ENCODE measurements at places on chromosomes 5 and 9.
A peak's percentile ranks its signal among the peaks of the same experiment; 100 is the strongest.

GRCh38 chr9:16026886-16027285 lies 474.0 kb downstream of the CCDC171 start:
- no peak for DNase-seq

- no peak for DNase-seq
Measured at GRCh38 chr5:76737846-76738245, 21.9 kb downstream of the F2R start.

DNA sequence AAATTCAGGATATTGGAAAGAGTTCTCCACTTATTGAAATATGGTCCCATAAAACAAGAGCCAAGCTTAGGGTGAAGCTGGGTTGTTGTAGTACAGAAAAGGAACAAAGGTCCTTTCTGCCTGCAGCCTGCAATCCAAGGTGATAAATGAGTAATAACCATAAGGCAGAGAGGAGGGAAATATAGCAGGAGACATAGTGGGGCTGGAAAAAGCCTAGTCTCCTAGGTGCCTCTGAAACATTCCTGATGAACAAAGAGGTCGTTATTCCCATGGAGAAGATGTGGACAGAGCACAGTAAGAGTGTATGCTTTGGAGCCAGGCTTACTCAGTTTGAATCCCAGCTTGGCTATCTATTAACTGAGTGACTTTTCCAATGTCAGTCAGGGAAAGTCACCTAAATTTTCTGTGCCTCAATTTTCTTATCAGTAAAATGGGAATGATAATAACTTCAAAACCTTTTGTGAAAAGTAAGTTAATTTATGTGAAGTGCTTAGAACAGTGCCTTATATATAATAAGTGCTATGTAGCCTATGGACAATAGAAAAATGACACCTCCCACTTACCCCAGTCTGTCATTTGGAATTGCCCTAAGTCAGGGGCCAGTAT lies 110.8 kb upstream of the GRIN3A start:
- DNase-seq, result no peak

- no peak for DNase-seq
Measured at GRCh38 chr5:157365732-157366131, 94.3 kb upstream of the NIPAL4 start.

- no peak for DNase-seq
Measured at GRCh38 chr5:111537141-111538024, 25.0 kb upstream of the STARD4 start.

DNA sequence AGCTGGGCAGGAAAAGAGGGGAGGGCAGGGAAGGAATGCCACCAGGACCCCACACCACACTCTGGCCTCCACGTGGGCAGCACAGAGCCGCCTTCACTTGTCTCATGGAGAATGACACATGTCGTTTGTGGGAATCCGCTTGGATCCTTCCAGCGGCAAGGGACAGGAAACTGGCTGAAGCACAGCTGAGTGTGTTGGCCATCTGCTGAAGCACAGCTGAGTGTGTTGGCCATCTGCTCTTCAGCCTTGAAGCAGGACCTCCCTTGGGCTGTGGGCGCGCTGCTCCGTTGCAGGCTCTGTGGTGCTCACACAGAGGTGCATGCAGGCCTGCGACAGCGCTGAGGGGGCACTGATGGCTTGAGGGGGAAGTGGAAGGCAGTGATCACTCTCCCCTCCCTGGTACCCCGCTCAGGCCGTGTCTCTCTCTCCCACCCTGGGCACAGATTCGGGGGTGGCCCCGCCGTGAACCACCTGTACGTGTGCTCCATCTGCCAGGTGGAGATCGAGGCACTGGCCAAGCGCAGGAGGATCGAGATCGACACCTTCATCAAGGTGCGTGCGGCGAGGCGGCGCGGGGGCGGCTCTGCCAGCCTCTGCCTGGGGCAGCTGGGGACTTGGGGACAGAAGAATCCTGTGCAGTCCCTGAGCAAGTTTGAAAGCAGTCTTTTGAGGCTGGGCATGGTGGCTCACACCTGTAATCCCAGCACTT lies 40.6 kb downstream of the USP20 start:
- DNase-seq, result no peak

DNA sequence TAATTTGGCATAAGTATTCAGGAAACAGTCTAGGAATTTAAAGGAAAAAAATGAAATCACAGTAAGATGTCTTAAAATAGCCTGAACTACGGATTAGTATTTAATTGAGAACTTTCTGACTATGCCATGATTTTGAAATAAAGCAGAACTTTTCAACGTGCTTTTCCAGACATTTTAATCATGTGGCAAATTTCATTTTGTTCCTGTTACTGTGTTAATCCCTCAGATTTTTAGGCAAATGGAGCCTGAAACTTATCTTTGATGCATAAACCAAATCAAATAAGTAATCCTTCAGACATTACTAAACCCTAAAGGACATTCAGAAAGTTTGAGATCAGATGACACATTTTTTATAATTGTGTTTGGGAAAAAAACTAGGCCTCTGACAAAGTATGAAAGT lies 75.7 kb downstream of the FBN2 start:
- no peak for DNase-seq

GRCh38 chr9:90642570-90643539 lies at the start of gene DIRAS2:
TSS of gene DIRAS2 (minus strand) at chr9:90642824. CDS start at chr9:90613827, 28,997 bp downstream.
- DNase-seq, result no peak

- DNase-seq, result no peak
Measured at GRCh38 chr5:168471785-168472184, 14.5 kb upstream of the RARS1 start.

DNA sequence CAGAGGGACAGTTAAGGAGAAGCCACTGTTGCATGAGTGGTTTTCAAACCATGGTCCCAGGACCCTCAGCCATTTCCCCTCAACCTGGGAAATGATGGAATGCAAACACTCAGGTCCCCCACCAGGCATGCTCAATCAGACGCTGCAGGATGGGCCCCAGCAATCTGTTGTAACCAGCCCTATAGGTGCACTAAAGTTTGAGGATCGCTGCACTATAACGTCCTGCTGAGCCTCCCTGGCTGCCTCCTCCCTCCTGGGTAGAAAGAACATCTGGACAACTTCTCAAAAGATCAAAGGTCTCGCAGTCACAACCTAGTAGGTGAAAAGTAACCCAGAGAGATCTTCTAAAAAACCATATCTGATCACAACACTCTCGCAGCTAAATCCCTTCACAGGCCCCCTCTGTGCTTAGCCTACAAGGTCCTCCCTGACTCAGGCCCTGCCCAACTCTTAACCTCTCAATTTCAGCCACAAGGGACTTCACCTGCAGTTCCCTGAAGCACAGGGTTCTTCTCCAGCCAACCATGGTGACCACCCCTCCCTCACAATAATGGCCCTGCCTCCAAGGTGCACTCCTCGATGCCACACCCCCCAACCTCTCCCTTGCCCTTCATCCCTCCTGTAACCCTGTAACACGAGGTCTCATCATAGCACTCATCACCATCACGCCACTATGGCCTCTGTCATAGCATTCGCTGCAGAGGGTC lies 3.5 kb downstream of the SHB start:
- no peak for DNase-seq

DNA sequence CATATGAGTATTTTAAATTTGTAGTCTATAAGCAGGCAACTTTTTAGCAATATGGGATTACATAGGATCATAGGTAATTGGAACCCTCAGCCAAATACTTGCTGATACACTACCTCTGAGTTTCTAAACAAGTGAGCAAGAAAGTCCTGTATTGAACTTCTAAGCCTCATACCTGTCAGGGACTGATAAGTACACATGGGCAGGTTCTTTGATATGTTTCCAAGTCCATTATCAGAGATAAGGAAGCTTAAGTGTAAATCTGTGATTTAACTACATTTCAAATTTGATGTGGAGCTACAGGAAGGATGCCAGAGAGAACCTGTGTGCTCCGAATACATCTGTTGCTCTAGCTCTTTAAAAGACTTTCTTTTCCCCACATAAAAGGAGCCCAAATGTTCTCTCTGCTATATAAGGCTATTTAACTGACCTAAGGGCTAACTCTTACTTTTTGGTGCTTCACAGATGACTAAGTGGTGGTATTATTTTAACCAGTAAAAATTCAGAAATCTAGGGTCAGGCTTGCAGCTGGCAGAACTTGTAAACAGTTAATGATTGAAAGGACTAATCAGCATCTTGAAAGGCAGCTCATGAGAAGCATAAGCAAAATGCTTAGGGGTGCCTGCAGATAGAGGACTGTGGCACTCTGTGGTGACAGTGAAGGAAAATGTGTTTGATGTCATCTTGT lies 228.6 kb downstream of the NR3C1 start:
- peak; percentile 73 for DNase-seq

DNA sequence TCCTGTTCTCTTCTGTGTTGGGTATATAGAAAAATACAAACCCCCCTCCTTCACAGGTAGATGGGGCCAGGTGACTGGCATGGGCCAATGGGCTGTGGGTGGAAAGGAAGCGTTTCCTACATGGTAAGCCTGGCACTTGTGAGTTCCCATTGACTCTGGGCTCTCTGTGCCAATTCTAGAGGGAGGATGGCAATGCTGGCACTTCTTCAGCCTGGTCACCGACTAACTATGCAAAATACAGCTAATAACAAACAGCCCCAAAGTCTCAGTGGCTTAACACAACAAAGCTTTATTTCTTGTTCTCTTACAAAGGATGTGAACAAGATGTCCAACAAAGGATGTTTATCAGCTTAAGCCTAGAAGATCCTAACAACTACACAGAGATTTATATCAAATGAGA lies 258.1 kb downstream of the SYK start:
- no peak for DNase-seq

- no peak for DNase-seq
Measured at GRCh38 chr5:95134326-95134725, 150.6 kb downstream of the MCTP1 start.

DNA sequence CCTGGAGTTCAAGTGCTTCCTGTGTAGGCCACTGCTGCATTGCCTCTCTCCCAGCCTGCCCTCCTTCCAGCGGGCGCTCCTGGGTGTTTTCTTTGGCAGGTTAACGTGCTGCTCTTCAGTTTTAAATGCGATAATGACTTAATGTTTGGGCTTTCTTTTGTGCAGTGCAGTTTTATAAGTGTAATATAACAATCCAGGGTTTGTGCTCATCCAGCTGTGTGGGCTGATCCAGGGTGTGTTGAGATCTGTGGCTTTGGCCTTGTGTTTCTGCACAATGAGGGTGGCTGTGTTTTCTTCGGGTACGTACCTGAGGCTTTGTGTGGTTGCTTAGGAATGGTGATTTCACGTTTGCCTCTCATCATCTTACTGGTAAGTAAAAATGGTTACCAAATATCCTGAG lies 50.6 kb downstream of the PCSK5 start:
- DNase-seq, result no peak

DNA sequence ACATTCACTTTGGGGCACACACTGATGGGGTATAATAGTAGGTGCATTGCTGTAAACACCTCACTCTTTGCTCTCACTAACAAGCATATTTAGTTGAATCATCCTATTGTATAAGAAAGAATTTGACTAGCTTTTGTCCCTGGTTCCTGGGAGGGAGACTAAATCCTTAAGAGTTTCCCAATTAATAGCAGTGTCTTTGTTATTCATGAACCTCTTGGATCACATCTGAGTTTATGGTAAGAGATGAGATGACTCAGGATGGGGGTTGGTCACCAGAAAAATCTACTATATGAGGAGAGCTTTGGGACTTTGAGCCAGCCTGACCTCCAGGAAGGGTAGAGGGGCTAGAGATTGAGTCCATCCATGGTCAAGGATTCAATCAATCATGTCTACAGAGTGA lies 56.8 kb downstream of the PUM3 start:
- DNase-seq, result no peak

DNA sequence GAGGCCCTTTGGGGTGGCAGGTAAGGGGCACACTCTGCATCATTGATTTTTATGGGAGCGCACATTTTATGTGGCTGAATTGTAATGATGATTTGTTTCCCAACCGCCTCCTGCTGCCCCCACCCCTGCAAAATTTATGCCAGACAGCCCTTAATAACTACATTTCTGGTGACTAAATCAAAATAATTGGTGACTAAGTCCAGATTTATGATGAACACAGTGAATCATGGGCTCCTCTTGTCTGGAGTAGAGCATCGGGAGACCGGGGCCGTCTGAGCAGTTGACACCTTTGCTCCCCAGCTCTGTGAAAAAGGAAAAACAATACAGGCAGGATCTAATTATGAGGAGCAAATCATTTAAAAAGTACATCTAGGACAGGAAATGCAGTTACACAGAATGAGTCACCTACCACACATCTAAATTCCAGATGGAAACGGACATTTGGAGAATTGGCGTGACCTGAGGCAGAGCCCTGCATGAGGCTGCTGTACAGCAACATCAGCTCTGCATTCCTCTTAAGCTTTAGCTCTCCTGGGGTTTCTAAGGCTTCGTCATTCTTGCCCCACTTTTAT lies 58.9 kb downstream of the DOCK2 start:
- DNase-seq, result no peak

GRCh38 chr5:164627021-164627420 lies 1121.6 kb downstream of the MAT2B start:
- DNase-seq, result no peak

- no peak for DNase-seq
Measured at GRCh38 chr5:68217528-68217927, 2.0 kb downstream of the PIK3R1 start.

GRCh38 chr5:157744051-157745011 lies 819 bp downstream of the LSM11 start:
- DNase-seq, result no peak

GRCh38 chr9:104911032-104911607 lies 16.8 kb downstream of the ABCA1 start:
- no peak for DNase-seq

- no peak for DNase-seq
Measured at GRCh38 chr5:164934039-164934438, 1428.6 kb downstream of the MAT2B start.

- no peak for DNase-seq
Measured at GRCh38 chr5:180959661-180960060, 29.0 kb upstream of the BTNL3 start.

DNA sequence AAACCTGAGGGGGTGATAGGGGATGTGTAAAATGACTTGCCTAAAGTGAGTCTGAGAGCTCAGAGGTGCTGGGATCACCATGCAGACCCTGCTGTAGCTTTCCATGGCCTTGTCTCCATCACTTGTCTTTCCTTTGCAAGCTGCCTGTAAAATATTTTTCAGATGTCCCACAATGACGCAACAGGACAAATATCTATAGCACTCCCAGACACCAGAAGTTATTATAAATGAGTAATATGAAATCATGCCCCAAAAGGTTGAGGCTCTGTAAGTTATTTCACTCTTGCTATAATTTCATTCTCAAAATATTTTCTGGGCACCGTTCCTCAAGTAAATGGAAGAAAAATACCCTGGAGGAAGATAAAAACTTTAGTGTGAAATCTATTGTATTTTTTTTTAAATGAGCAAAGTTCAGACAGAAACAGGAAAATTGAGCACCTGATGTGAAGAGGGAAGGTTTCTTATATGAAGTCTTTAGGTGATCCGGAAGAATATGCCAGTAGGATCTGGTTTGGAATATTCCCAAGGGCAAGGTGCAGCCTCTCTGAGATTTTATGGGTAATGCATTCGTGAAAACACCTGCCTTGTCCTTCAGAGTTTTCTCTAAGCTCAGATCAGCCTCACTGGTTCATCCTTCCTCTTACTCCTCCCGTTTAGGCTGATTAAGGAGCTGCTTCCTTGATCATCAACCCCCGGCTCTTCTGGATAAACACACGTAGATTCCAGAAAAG lies 138.3 kb upstream of the DMAC1 start:
- no peak for DNase-seq

Data from GM12878 (cell line).